Epithelial cell of esophagus (primary cell): ENCODE measurements at places on chromosomes 3 and 15.
A peak's percentile ranks its signal among the peaks of the same experiment; 100 is the strongest.

- no peak for DNase-seq
Measured at GRCh38 chr3:66507423-66508260, 6.8 kb upstream of the LRIG1 start.

- no peak for DNase-seq
Measured at GRCh38 chr3:16587047-16587680, 18.1 kb downstream of the DAZL start.

GRCh38 chr3:52827441-52827840 is 3.0 kb downstream of the ITIH4 start:
- DNase-seq, result peak; percentile 48

DNA sequence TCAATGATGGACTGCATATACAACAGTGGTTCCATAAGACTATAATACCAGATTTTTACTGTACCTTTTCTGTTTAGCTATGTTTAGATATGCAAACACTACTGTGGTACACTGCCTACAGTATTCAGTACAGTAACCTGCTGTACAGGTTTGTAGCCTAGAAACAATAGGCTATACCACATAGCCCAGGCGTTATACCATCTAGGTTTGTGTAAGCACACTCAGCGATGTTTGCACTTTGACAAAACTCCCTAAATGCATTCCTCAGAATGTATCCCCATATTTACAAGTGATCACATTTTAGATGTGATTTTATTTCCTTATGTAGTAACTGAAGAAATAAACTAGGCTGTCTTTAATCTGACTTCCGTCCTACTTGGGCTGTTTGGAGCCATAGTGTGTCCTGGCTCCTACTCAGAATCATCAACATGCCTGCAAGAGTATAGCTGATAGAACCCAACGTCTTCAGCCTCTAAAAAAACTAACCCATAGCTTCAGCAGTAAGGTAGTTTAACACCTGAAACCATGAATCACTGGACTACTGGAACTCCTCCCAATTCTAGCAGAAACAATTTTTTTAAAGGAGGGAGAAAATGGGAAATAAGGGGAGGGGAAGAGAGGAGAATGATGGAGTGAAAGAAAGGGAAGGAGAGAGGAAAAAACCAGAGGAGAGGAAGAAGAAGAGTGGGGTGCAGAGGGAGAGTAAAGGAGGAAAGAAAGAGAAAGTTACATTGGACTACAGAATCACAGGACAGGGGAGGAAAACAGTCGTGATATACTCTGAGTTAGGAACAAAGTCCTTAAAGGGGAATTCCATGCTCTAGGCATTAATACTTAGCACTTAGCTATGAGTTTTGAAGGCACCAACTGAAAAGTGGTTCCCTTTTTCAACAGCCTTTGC is 67.7 kb upstream of the PLXND1 start:
- DNase-seq, result peak; percentile 47

- DNase-seq, result peak; percentile 86
Measured at GRCh38 chr3:122092460-122093165, 37.5 kb downstream of the CD86 start.

GRCh38 chr15:25668236-25668795 is 194.8 kb downstream of the ATP10A start:
- no peak for DNase-seq

GRCh38 chr3:18415167-18415566 is 10.0 kb downstream of the SATB1 start:
- DNase-seq, result no peak

DNA sequence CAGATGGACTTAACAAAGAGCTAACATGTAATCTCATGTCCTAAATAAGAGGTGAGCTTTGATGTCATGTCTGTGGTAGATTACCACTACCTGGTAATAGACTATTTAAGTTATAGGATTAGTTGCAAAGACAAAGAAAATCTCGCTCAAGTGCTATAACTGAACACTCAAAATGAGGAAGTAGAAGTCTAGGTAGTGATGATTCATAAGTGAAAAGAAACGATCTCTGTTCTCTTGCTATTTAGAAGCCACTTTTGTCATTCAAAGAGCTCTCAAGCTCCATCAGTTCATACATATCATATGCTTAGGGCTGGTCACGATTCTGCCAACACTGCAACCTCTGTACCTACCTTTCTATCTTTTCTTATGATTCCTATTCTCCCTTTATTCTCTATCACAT is 110.9 kb downstream of the EDEM1 start:
- DNase-seq, result peak; percentile 9
